ENCODE measurements at places on chromosomes 11 and 22. TPM values are rescaled to one million over a fixed set of nuclear protein-coding genes. Genes with fewer than 3 reads are reported as not detected.

DGAT2 gene
- total RNA-seq, result 0.17 TPM

RASSF10 gene
- total RNA-seq, result 36.0 TPM

- no peak for DNase-seq
Observed at GRCh38 chr22:37520776-37521191, 1.6 kb upstream of the CARD10 start.

DNA sequence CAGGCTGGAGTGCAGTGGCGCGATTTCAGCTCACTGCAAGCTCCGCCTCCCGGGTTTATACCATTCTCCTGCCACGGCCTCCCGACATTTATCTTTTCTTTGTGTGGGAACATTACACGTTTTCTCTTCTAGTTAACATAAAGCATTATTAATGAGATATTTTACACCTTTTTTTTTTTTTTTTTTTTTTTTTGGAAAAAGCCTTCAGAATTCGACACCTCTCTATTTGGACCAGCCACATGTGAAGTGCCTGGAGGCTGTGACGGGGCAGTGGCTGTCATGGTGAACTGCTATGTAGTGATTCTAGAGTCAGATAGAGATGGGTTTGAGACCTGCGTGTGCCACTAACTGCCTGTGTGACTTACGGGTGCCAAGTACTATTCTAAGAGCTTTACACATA lies 64.3 kb downstream of the SMIM38 start:
- no peak for DNase-seq

SELENOM gene
- 142 TPM for total RNA-seq

KRTAP5-7 gene
- not detected for total RNA-seq

PRG3 gene
- not detected for total RNA-seq

OR51B2 gene
- not detected for total RNA-seq

DRICH1 gene
- not detected for total RNA-seq

GRCh38 chr22:32158712-32159533 lies at the start of gene C22orf42:
C22orf42 (minus strand) TSS chr22:32159303; CDS start chr22:32159215, 88 bp downstream.
- DNase-seq, result no peak

DNA sequence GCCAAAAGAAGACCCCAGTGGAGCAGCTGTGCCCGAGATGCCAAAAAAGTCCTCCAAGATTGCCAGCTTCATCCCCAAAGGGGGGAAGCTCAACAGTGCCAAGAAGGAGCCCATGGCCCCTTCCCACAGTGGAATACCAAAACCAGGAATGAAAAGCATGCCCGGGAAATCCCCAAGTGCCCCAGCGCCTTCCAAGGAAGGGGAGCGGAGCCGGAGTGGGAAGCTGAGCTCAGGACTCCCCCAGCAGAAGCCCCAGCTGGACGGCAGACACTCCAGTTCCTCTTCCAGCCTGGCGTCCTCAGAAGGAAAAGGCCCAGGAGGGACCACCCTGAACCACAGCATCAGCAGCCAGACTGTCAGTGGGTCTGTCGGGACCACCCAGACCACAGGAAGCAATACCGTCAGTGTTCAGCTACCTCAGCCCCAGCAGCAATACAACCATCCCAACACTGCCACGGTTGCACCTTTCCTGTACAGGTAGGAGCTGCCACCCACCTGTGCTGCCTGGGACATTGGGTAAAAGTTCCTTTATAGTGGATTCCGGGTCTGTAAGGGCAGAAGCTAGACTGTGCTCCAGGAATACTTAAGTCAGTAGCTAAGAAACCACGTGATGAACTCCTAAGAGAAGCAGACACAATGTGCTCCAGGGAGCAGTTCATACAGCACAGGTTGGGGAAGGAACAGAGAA lies 221.3 kb downstream of the NAV2 start:
- no peak for DNase-seq

DNA sequence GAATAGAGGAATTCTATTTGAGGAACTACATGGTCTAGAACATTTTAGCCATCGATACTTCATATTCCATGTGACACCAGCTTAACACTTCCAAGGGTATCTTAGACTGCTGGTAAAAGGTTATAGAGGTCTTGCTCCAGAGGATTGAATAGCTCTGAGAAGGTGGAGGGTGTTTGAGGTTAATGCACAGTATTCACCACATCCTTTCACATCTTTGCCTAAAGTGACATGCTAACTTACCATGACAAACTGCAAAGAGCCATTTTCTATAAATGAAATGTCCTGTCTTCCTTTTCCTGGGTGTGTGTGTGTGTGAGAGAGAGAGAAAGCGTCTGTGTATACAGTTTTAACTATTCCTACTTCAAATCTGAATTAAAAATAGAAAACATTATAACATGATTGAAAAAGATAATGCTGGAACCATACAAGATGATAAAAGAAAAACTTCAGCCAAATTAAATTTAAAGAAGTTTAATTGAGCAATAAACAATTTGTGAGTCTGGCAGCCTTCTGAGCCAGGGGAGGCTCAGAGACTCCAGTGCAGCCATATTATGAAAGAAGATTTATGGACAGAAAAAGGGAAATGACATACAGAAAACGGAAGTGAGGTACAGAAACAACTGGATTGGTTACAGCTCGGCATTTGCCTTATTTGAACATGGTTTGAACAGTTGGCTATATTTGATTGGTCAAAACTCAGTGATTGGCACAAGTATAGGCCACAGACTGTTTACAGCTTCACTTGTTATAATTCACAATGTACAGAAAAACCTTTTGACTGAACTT lies 320.9 kb upstream of the CCDC179 start:
- DNase-seq, result no peak

DNA sequence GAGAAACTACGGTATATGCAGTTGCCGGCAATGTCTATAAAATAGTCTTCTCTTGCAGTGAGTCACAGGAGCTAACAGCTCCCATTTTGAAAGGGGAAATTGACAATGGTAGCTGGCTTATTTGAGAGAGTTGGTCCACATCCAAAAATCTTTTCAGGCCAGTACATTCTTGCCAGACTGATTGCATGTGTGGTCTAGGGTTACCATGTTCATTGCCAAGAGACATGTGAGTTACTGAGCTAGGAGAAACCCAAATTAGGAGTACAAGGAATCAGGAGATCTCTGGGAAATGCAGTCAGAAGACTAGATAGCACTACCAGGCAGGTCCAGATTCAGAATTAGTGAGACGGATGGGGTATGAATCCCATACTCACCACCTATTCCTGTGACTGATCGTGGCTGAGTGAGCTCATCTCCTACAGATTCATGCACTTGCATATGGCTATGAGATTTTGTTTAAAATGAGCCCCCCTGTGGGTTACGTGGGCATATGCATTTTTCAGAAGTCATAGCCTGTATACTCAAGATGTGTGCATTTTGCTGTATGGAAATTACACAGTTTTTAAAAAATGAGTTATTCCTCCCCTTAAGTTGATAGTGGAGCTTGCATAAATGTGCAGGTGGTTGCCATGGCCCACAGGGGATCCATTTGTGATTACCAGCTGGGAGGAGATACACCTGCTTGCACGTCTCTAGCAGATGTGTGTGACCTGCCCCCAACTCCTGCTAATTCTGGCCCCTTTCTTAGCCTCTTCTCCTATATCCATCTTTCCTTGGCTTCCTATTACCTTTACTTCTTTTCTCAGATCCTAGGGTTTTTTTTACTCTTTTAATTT lies 102.7 kb downstream of the COMMD9 start:
- no peak for DNase-seq

- DNase-seq, result no peak
Observed at GRCh38 chr11:18485913-18486528, 30.4 kb downstream of the LDHAL6A start.

DNA sequence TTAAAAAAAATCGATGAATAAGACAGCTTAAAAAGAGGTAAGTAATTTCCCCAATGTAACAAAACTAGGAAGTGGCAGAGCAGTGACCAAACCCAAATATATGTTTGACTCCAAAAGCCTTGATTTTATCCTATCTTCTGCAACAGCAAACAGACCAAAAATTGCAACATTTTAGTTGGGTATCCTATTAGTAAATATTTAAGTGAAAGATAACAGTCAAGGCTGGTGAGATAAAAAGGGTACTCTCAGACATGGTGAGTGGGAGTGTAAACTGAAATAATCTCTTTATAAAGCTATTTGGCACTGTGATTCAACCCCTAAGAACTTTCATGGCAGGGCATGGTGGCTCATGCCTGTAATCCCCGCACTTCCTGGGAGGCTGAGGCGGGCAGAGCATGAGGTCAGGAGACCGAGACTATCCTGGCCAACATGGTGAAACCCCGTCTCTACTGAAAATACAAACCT lies 1.9 kb upstream of the RDX start:
- no peak for DNase-seq

DNA sequence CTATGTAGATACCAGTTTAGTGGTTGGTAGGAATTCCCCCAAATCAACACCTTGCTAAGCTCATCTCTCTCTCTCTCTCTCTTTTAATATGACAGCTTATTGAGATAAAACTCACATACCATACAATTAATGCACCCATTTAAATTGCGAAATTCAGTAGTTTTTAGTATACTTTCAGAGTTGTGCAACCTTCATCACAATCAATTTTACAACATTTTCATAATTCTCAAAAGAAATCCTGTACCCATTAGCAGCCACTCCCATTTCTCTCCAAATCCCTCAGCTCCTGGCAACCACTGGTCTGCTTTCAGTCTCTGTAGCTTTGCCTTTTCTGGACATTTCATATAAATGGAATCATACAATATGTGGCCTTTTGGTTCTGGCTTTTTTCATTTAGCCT lies 13.3 kb downstream of the NNMT start:
- DNase-seq, result no peak

SEPTIN5 gene
- total RNA-seq, result 37.8 TPM

All from Caki2 (cell line).